ENCODE measurements at places on chromosomes 2 and 18.
A peak's percentile ranks its signal among the peaks of the same experiment; 100 is the strongest.

DNA sequence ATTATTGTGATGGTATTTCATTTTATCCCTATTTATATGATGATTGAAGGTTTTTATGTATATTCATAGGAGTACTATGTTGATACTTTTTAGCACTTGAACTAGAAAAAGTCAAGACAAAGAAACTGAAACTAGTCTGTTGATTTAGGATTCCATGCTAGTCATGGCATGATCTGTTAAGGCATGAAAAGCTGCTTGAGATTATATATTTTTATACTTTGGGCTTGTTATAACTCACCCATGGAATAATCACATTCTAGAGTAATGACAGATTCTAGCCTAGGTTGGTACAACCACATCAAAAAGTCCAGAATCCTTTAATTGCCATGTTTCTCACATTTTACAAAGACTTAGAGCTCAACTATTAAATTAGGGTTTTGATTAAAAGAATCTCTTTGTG lies 472.6 kb upstream of the CELF4 start:
- no peak for DNase-seq

DNA sequence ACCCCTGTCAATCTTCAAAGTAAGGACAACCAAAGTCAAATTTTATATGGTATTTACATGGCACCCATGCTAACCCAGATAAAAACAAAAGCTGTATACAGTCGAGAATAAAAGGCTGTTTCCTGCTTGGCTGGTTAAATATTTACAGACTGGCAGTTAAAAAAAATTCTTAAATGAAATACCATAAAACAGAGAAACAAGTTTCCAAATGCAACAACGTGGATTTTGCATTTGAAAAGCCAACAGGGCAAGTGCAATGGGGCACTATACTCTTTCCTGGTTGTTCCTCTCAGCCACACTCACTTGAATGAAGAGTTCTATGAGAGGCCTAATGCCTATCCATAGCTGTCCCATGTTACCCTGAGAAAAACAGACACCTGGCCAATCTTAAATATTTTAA lies 6.1 kb upstream of the NR4A2 start:
- DNase-seq, result no peak

DNA sequence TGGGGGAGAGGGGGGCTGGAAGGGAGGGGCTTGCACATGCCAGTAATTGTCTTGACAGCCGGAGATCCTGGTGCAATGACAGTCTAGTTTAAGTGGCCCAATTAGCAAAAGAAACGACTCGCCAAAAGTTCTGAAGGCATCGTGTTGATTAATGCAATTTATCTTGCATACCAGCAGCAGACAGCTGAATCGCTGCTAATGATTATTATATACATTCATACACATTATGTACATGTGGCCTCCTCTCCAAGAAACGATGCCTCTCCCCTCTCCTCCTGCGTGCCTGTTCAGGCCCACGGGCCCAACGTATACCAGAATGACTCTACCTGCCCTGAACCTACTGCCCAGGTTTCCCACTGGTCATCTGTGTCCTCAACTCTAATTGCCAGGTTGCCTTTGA lies 214.5 kb downstream of the CELF4 start:
- peak; percentile 35 for DNase-seq

- DNase-seq, result no peak
Measured at GRCh38 chr2:9941996-9942390, 9.5 kb upstream of the GRHL1 start.

- no peak for DNase-seq
Measured at GRCh38 chr2:162403884-162404283, 60.0 kb downstream of the GCA start.

- no peak for DNase-seq
Measured at GRCh38 chr2:21034972-21035279, 8.9 kb downstream of the APOB start.

- DNase-seq, result no peak
Measured at GRCh38 chr2:95698146-95698545, 106.3 kb downstream of the TRIM43 start.

GRCh38 chr2:31083234-31083993 lies 54.8 kb downstream of the GALNT14 start:
- no peak for DNase-seq

- no peak for DNase-seq
Measured at GRCh38 chr2:159086342-159086741, 117.9 kb downstream of the TANC1 start.

DNA sequence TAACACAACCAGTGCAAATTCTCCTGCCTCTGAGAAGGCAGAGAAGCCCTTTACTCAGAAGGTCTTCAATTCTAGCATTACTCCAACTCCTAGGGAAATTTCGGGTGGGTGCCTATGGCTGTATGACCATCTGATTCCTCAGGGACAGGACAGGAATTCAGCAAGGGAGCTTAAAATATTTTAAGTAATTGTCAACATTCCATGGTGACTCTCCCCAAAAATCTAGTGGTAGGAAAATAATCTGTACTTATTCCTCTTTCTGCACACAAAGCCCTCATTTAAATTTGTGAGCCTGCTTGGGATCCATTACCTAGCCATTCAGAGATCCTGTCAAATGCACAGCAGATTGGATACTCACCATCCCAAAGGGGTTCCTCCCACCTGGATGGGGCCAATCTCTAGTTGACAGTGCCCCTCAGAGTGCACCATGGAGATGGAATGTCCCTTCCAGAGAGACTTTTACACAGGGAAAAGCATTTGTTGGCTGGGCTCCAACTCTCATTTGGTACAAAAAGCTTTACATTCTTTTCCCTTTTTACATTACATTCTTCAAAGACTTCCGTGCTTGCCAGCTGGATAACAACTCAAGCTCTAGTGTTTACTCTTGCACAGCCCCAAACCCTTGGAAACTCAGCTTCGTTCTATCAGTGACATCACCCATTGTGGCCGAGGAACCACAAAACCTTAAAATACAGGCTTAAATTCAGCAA lies 3.1 kb upstream of the TMEM150A start:
- peak; percentile 91 for DNase-seq

- DNase-seq, result no peak
Measured at GRCh38 chr2:118050974-118051373, 37.1 kb upstream of the CCDC93 start.

GRCh38 chr2:160324917-160325316 lies 124.8 kb upstream of the ITGB6 start:
- DNase-seq, result peak; percentile 45

Data from osteoblast (primary cell).